ENCODE measurements at places on chromosomes 12 and 14. TPM values are rescaled to one million over a fixed set of nuclear protein-coding genes. Genes with fewer than 3 reads are reported as not detected.

Gene RDH12
- not detected for total RNA-seq

Gene CDK2
- 54.0 TPM for total RNA-seq

Gene CCDC198
- not detected for total RNA-seq

Gene FAM90A1
- total RNA-seq = not detected

Gene AQP6
- total RNA-seq = 0.11 TPM

Gene GZMH
- 0.97 TPM for total RNA-seq

Gene TMEM229B
- 4.2 TPM for total RNA-seq

Gene AJUBA
- 11.6 TPM for total RNA-seq

Gene SERPINA3
- 248 TPM for total RNA-seq

Gene CCDC38
- not detected for total RNA-seq

Gene TMEM179
- total RNA-seq = 1.7 TPM

Gene TAS2R20
- total RNA-seq = 1.5 TPM
